ENCODE measurements at places on chromosomes 6 and 20.

GRCh38 chr6:74626288-74626687 is 579.6 kb downstream of the COL12A1 start:
- DNase-seq = no peak

DNA sequence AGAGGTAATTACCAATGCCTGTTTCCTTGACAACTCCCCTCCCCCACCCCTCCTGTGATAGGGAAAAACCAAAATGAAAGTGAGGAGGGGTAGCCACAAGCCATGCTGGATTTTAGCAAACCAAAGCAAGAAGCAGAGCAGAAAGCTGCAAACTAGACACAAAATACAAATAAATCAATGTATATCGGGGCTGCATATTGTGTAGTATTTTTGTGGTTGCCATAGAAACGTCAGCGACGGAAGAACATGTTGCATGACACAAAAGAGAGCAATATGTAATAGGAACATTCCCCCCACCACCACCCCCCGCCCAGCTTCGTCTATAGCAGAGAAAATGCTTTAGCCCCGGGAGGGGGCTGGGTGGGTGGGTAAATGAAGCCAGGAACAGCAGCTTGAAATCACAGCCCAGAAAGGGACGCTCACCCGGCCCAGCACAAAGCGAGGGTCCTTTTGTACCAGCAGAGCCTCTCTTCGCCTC is 548 bp downstream of the AGPAT4 start:
- peak; percentile 15 for DNase-seq

GRCh38 chr20:1357921-1358671 is 29.2 kb upstream of the SDCBP2 start:
- peak; percentile 61 for DNase-seq

- DNase-seq = no peak
These were observed 169.6 kb upstream of the PRND start for GRCh38 chr20:4552075-4552640.

Measured in activated T-cell treated with anti-CD3 and anti-CD28 coated beads, Interleukin-2, amount 50 U/mL, for 72 hours (primary cell).